Effector CD8-positive, alpha-beta T cell (primary cell): ENCODE measurements at places on chromosomes 12 and 14.

- DNase-seq = no peak
Observed at GRCh38 chr12:53185582-53186153, 4.9 kb upstream of the CSAD start.

DNA sequence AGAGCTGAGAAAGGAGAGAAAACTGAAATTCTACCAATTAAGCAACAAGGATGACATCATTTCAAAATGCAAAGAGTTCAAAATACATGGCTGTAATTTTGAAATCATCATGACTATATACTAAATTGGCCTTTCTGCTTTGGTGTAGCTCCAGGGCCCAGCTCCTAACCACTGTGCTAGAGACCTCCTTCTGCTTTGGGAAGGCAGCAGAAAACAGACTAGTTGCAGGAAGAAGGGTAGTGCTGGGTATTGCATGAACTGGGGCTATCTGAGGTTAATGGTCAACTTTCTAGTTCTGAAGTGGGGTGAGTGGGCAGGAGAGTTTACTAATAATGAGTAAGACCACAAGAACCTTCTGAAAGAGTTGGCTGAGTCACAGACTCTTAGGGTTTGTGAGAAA is 66.2 kb downstream of the PTGER2 start:
- DNase-seq = no peak

DNA sequence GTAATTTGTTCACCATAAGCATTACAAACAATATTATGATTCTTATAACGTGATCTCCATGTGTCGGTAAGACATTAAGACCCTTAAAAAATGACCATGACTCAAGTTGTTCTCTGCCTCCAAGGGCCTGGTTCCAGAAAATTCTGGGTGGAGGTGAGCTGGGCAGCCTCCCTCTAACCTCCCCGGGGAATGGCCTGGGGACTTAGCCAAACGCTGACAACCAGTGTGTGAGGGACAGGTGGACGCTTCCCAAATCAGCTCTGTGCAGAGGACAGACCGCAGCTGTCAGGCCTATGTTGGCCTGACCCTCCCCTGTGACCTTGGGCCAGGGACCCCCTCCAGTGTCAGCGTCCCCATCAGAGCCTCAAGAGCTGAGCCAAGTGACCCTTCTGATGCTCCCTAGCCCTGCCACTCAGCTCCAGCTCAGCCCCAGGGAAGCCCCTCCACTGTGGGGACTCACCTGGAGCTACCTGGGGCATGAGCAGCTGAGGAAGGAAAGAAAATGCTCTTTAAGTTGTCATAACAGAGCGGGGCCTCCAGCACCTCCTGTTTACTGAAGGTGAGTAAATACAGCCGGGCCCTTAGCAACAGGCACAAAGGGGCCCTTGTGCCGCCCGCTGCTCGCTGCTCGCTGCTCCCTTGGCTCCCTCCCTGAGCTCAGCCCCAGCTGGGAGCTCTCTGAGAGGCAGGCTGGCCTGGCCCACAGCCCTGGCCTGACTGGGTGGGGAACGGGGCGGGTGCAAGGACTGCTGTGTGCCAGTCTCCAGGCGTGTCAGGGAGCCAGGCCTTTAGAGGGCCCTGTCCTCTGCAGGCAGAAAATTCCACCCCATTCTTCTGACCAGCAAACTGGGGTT is 116.6 kb downstream of the CALM1 start:
- DNase-seq = no peak

DNA sequence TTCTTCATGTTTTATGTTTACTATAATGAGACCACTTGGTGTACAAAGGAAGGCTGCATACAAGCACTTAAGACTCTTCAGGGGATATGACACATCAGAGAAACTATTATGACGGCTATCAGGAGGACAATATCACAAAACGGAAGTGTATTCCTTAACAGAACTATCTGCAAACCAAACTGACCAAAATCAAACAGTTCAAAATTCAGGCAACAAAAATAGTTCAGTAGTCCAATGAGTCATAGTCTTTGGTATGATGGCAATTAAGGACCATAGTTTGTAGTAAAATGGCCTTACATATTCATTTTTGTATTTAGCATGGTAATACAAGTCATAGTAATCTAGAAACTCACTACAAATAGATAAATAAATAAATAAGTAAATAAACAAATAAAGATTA is 1638.7 kb upstream of the SEL1L start:
- DNase-seq = no peak

- DNase-seq = no peak
Observed at GRCh38 chr12:50220363-50220995, 53.3 kb upstream of the CERS5 start.

DNA sequence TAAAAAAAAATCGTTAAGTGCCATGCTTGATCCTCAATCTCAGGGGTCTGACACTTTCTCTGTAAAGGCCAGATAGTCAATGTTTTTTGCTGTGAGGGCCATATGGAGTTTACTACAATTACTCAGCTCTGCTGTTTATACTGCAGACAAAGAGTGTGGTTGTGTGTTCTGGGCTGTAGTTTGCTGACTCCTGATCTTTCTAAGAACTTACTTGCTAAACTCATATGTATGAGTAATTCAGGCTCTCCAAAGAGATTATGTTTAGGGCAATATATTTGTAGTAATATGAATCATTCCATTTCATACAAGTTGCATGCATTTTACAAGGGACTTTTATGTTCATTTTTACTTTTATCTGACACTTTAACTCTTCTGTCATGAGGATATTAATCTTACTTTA is 188.2 kb downstream of the TMTC2 start:
- DNase-seq = no peak

DNA sequence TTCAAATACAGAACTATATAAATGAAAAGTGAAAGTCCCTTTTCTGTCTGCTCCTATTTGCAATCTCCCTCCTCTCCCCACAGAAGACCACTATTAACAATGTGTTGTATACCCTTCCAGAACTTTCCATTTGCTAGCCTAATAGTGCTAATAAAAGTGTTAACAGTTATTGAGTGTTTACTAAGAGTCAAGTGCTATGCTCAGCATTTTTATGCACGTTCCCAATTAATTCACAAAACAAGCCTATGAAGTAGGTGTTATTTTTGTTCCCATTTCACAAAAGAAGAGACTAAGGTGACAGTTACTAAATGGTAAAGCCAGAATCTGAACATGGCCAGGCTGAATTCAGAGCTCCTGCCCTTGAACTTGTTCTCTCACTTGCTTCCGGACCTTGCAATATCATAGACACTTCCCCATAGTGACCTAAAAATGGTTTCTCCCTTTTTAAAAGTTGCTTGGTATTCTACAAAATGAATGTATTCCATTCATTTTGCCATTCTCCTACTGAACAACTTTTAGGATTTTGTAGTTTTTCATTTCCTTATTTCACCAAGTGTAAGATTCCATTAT is 1.6 kb upstream of the PRKAB1 start:
- no peak for DNase-seq

DNA sequence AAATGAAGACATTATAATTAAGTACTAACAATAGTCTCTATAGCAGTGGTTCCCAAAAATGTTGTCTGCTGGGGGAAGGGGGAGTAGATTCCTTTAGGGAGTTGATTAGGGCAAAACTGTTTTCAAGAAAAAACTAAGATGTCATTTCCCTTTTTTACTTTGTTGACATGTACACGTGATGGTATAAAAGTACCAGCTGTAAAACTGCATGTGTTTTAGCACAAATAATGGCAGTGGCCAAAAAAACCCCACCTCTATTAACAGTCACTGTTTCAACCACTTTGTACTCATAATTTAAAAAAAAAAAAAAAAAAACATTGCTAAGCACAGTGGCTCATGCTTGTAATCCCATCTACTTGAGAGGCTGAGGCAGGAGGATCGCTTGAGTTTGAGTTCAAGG is 61.7 kb downstream of the PPP1R12A start:
- DNase-seq = no peak

GRCh38 chr12:76208129-76208528 is 123.6 kb upstream of the NAP1L1 start:
- no peak for DNase-seq

DNA sequence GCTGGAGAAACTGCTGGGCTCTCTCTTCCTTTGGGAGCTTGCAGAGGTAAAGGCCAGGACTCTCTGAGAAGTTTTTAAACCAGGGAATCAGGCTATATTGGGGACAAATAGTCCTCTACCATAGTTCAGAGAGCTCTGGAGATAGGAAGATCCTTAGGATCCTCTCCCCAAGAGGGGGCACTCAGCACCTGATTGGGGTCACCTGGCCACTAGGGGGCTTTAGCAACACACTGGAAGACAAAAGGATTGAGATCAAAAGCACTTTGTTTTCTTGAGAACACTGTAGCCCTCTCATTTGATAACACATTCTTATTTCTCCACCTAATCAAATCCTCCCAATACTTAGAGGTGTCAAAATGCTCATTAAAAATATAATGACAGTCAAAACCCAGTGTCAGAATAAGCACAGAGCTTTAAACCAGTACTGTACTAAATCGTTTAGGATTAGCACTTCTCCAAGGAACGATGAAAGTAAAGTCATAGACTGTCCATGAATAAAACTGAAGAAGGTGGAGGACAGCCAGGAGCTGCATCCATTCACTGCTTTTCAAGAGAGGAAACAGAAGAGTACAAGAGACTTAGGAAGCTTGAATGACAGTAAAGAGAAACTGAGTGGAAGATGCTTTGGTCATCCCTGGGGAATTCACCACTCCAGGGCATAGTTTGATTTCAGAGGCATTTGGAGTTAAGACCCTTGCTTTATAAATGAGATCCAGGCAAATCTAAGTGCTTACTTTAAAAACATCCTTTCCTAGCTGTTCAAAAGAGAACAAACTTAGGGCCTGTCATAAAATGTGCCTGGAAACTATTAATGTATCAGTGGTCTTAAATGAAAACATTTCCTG is 26.5 kb downstream of the BMP4 start:
- DNase-seq = no peak

DNA sequence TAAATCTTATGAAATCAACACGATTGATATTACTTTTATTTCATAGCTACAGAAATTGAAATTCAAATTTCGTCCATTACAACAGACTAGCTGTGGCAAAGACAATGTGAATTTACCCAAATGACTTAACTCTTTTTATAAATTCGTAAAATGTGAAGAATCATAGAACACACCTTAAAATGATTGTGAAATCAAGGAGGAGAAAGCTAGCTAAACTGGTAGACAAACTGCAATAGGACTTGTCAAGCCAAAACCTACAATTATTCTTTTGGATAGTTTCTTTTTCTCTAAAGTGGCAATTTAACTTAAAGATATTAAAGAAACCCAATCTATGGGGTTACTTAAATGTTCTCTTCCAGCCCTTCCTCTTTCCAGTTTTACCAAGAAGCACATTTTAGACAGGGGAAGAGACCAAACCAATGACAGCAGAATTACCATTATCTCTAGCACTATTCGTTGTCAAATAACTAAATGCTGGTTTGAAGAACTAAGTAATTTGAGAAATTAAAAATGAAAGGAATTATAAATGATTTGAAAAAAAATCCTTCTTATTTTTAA is 807 bp upstream of the SLC16A7 start:
- DNase-seq = no peak

DNA sequence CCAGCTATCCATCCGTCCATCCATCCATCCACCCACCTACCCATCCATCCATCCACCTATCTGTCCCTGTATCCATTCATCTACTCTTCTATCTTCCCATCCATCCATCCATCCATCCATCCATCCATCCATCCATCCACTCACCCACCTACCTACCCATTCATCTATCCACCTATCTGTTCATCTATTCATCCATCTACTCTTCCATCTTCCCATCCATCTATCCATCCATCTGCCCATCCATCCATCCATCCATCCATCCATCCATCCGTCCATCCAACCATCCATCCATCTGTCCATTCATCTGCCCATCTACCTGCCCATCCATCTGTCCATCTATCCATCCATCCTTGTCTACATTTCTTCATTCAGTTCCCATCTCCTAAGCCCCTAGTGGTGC is 17.8 kb upstream of the HHIPL1 start:
- no peak for DNase-seq

GRCh38 chr14:22465201-22465840 is 123.7 kb downstream of the DAD1 start:
- DNase-seq = no peak

GRCh38 chr12:26808766-26809476 is 24.1 kb downstream of the ITPR2 start:
- DNase-seq = no peak
